ENCODE measurements at places on chromosomes 3 and 15.

- no peak for DNase-seq
These were observed 418.5 kb downstream of the SHQ1 start for GRCh38 chr3:72429589-72430353.

- DNase-seq = no peak
These were observed 128.0 kb downstream of the LRIG1 start for GRCh38 chr3:66372681-66373350.

DNA sequence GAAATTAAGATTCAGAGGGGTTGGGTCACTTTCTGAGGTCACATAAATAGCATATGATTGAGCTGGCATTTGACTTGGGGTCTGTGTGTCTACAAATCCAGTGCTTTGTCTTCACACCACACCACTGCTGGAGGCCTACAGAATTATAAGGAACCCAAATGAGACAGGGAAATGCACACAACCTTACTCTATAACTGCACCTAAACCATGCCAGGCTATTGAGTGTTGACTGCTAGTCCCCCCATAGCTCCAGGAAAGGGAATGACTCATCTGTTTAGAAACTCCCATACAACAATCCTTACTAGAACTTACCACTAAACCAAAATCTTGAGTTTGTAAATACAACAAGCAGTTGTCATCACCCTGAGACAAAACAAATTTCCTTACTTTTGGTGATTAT, 16.9 kb upstream of the TSC22D2 start:
- DNase-seq = no peak

DNA sequence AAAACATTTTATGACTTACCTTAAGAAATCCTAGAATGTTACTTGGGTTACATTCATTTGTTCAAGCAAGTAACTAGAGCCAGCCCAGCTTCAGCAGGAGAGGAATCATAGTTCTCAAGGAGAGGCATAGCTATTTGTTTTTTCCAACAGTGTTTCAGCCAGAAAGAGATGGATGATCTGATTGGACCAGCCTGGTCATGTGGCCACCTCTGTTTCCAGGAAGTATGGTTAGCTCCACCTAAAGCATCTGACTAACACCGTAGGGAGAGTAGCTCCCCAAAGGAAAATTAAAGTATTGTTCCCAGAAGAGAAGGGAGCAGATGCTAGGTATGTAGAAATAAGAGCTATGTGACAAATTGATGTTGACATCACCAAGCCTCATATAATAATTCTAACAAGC, 417.1 kb downstream of the TAFA4 start:
- no peak for DNase-seq

- no peak for DNase-seq
These were observed 193.6 kb downstream of the CLSTN2 start for GRCh38 chr3:140128631-140129030.

DNA sequence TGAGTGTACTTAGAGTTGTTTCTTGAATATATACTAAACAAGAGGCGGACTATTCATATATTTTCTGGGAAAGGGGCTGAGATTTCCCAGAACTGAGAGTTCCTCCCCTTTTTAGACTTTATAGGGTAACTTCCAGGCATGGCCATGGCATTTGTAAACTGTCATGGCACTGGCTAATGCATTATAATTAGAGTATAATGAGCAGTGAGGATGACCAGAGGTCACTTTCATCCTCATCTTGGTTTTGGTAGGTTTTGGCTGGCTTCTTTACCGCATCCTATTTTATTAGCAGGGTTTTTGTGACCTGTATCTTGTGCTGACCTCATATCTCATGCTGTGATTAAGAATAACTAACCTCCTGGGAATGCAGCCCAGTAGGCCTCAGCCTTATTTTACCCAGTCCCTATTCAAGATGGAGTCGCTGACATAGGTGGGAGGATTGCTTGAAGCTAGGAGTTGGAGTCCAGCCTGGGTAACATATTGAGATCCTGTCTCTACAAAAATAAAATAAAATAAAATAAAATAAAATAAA, 91.4 kb downstream of the MOBP start:
- no peak for DNase-seq

GRCh38 chr3:45528429-45528828, 66.1 kb upstream of the LIMD1 start:
- no peak for DNase-seq

- no peak for DNase-seq
These were observed 17.4 kb upstream of the SECISBP2L start for GRCh38 chr15:49063402-49064280.

DNA sequence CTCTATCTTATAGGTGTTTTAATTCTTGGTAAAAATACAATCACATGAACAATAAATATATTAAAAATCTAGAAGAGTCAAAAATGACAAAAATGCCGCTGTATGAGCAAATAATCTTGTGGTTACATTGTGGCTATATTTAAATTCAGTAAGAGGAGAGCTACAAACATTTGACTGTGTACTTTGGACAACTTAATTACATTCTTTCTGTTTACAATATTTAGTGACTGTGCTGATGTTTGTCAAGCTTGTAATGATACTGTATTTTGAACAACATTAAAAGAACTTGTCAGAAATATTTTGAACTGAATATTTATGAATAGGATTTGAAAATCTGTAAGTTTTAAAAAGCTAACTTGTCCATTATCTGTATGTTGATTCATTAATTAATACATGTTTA, 598.3 kb downstream of the SI start:
- DNase-seq = no peak

DNA sequence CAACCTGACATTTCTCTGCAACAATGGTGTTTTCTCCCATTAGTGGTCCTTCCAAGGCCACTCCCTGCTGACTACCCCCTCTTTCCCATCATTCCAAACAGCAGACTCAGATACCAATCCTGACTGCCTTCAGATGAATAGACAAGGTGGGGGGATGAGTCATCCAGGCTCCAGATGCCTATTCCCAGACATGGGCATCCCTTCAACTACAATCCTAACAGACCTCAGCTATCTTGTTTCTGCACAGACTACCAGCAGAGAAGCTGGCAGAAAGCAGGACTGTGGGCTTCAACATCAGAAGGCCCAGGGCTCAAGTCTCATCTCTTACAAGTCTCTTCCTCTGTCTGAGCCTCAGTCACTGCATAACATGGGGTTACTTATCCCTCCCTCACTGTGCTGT, 2.2 kb downstream of the RBP1 start:
- DNase-seq = no peak

GRCh38 chr3:24725514-24726255, 231.0 kb upstream of the THRB start:
- DNase-seq = no peak

DNA sequence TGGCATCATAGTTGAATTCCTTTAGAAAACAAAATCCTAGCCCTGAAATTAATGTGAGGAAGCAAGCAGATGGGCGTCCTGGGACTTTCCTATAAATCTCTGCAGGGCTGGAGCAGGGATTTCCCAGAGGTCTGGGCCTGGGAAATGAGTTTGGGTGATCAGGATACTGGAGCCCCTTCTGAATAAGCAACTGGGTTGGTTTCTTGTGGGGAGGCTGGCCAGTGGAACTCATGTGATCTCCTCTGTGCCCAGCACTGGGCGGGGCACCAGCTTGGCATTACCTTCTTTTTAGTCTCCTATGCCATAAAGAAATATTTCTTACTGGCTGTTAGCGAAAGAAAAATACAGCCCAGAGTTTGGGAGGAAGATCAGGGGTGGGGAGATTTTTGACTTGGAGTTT, 1.7 kb downstream of the THSD4 start:
- no peak for DNase-seq

DNA sequence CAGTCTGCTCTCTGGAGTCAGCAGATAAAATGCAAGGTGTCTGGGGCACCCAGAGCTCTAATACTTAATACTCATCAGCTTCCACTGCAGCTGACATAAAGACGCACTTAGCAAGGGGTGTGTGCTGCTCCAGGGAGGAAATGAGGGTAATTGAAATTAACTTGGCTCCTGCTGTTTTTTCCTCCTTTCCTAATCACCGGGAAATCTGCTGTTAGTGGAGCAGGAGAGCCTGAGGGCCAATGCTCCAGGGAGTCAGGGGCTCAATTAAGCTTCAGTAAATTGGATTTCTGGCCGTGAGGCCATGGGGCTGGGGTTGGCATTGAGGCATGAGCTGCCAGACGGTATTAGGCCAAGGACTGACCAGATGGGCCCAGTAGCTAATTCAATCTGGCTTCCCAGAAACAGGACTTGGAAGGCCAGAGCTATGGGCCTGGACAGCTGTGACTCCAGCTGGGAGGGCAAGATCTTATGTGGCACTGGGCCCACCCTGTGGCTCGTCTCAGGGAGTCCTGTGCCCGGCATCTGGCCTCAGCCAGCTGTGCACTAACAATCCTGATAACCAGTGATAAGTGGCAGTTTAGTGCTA, 30.7 kb upstream of the CHRNB4 start:
- no peak for DNase-seq

- DNase-seq = no peak
These were observed 195.6 kb upstream of the CFAP20DC start for GRCh38 chr3:59245300-59245858.

DNA sequence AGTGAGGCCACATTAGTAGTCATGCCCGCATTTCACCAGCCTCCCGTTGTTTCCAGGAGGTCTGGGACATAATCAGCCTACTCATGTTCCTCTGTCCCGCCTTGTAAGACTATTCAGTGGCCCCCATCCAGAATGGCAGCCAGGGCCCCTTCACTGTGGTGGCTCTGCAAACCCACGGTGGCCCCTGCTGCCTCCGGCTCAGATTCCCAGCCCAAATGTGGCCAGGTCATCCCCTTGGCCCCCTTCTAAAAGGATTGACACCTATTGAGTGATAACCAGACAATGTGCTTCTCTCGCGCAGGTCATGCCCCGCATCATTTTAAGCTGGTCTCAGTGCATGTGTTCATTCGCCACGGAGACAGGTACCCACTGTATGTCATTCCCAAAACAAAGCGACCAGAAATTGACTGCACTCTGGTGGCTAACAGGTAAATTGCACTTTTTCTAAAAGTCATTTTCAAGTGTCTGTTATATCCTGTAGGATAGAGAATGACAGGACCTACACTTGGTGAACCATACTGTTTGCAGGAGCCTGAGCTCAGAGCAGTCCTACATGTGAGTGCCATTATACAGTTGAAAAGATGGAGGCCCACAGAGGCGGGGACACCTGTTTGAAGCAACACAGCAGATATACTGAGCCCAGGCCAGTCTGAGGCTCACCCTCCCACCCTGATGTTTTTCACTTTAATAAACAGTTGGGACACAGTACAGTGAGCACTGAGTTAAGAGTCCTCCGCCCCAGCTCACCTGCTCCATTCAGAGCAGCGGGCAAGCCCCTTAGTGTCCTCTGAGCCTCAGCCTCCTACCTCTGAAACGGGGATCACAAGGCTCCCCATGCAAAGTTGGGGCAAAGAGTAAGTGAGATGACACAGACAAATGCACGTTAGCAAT, 47.7 kb downstream of the PXYLP1 start:
- DNase-seq = no peak

GRCh38 chr3:140941090-140941433, 574 bp upstream of the SLC25A36 start:
- no peak for DNase-seq

DNA sequence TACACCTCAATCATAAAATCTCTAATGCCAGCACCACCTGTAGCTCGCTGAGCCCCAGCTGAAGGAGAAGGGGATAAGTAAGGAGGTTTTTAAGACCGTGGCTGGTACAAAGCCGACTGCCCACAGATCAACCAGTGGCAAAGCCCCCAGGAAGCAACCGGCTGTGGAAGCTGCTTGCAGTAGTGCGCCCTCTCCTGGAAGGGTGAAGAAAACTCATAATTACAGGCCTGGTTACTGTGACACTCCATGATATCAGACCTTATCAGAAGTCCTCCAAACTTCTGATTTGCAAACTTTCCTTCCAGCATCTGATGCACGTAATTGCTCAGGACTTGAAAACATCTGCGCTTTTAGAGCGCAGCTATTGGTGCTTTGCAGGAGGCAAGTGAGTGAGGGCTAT, 63.1 kb upstream of the MCTP2 start:
- no peak for DNase-seq

DNA sequence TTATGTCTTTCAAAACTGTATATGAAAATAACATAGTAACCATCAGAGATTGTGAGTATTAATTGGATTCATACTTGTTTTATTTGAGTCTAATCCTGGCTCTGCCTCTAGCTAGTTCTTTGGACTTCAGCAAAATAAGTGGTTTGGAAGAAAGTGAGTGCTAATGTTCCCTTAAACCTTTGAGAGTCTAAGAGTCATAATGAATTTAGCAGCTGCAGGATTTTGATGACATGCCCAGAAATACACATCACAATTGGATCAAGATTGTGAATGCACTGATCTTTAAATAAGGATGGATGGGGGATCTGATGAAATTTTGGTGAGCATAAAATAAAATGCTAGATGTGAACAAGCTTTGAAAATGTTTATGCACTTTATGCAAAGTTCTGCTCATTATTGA, 79.9 kb upstream of the FAM98B start:
- no peak for DNase-seq

GRCh38 chr3:12980596-12981290, 92.5 kb downstream of the IQSEC1 start:
- no peak for DNase-seq

GRCh38 chr15:92091155-92091734, 237.7 kb downstream of the SLCO3A1 start:
- no peak for DNase-seq

- DNase-seq = no peak
These were observed 217.0 kb upstream of the C2CD4B start for GRCh38 chr15:62382046-62382445.

- DNase-seq = no peak
These were observed 105.8 kb upstream of the UNC13C start for GRCh38 chr15:53872410-53872809.

DNA sequence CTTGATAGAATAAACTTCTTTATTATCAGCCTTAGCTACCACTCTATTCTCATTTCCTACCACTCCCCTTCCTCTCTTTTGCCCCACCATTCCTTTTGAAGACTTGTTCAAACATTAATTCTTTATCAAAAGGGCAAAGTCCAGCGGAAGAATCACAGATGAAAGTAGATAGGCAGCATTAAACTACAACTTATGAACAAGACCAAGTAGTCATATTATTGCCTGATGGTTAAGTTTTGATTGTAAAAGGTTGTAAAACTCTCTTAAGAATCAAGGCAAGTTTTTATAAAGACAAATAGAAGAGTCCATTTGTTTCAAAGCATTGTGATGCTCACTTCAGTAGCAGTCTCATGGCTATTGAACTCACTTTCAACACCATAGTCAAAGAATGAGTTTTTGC, 22.4 kb upstream of the TGFBR2 start:
- no peak for DNase-seq

- DNase-seq = no peak
These were observed 67.2 kb upstream of the TGFBR2 start for GRCh38 chr3:30539206-30539605.

GRCh38 chr3:49133226-49133951, 539 bp upstream of the LAMB2 start:
- DNase-seq = no peak
